Fibroblast of pulmonary artery (primary cell): ENCODE measurements at places on chromosomes 11 and 22.

DNA sequence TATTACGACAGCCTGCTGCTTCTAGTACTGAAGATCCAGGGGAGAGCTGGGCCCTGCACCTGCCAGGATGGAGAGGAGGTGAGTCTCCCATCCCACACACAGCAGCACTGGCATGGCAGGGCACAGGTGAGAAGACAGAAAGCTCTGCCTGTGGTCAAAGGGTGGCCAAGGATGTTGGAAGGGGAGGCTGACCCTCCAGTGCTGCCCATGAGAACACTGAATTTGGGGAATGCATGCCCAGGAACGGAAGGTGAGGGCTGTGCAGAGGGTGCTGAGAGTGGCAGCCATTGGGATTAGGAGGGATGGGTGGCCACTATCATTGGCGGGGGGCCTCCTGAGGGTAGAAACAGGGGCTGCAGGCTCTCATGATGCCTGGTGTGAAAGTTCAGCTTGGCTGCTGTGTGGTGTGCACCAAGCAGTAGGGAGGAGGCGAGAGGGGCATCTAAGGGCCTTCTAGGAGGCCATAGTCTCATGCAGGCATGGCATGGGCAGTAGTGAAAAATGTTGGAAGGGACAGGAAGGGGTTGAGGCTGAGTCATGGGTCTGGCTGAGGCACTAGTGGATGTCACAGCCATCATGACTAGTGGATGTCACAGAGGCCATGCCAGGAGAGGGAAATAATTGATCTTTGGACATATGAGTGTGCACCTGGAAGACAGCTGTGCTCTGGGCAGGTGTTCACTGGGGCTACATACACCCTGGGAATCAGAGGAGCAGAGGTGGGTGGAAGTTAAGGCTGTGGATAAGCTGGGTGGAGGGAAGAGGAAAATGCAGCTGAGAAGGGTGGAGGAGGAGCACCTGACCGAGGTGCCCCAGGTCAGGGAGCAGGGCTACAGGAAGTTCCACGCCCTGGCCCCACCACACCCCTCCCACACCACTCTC, 2.5 kb upstream of the LRRC74B start:
- no peak for DNase-seq

- no peak for DNase-seq
Observed at GRCh38 chr11:69409812-69410645, 71.4 kb upstream of the LINC01488 start.

GRCh38 chr11:13776134-13776815, 107.8 kb downstream of the FAR1 start:
- DNase-seq: peak; percentile 6

DNA sequence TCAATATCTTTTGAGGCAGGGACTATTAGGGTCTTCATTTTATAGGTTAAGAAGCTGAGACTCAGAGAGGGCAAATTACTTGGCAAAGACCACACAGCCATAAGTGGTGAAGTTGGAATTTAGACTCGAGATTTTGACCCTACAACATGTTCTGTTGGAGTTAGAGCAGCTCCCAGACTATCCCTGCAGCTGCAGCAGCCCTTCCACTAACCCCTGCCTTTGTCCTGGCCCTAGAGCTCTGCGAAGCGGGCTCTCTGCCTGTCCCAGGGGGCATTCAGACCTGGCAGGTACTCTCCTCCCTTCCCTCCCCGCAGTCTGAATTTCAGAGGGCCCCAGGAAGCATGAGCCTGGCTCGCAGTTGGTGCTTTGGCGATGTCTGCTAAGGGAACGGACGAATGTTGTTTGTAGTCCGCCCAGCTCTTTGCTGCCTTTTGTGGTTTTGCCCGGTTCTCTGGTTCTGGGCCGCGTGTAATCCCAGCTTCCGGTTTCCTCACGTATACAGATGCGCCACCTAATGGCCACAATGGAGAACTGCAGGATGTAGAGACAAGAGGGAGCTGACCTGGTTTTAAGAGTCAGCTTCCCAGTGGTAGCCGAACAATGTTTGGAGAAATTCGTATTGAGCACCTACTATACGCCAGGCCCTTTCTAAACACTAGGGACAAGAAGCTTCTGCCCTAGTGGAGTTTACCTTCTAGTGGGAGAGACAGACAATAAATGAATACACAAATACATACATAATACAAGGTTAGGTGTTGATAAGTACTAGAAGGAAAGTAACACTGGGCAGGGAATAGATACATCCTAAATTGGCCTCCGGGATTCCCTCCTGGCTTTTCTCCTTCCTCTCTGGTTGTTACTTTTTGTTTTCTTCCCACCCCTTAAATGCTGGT, 125.2 kb downstream of the ST3GAL4 start:
- peak; percentile 91 for DNase-seq

DNA sequence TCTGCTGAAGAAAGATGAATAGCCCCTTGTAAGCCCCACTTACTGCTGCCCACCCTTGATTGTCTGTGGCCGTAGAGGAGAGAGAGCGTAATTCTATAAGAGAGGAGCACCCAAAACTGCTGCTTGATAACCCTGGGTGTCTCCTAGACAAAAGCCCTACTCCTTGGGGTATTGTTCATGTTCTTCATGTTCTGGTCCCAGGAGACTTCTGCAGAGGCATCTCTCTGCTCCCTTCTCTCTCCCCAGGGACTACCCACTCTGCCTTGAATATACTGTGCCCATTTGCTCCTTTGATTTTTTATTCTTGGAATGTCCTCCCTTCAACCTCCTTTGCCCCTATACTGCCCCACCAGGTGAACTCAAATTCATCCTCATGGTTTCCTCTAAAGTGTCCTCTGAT, 417.8 kb upstream of the CADM1 start:
- no peak for DNase-seq

GRCh38 chr11:62671608-62672389, at the start of the genes LBHD1 and UQCC3:
Gene LBHD1, minus strand, starts transcription at chr11:62672267. Its CDS starts 2,236 bp downstream, at chr11:62670031.
Gene UQCC3, plus strand, starts transcription at chr11:62671673. Its CDS starts 73 bp downstream, at chr11:62671746.
- DNase-seq: peak; percentile 89

DNA sequence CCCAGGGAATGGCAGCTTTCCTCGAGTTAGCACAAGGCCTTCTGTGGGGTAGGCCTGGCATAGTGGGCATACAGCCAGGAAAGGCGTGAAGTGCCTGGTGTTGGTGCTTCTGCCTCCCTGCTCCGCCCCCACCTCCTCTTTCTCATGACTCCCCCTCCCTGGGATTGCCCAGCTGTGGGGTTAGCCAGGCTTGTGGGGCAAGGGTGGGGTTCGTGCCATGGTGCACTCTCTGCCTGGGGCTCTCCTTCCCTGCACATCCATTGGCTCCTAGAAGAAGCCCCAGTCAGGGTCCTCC, 236.8 kb upstream of the NCAM1 start:
- no peak for DNase-seq

- DNase-seq: no peak
Observed at GRCh38 chr11:76604081-76604625, 66.4 kb downstream of the LRRC32 start.

DNA sequence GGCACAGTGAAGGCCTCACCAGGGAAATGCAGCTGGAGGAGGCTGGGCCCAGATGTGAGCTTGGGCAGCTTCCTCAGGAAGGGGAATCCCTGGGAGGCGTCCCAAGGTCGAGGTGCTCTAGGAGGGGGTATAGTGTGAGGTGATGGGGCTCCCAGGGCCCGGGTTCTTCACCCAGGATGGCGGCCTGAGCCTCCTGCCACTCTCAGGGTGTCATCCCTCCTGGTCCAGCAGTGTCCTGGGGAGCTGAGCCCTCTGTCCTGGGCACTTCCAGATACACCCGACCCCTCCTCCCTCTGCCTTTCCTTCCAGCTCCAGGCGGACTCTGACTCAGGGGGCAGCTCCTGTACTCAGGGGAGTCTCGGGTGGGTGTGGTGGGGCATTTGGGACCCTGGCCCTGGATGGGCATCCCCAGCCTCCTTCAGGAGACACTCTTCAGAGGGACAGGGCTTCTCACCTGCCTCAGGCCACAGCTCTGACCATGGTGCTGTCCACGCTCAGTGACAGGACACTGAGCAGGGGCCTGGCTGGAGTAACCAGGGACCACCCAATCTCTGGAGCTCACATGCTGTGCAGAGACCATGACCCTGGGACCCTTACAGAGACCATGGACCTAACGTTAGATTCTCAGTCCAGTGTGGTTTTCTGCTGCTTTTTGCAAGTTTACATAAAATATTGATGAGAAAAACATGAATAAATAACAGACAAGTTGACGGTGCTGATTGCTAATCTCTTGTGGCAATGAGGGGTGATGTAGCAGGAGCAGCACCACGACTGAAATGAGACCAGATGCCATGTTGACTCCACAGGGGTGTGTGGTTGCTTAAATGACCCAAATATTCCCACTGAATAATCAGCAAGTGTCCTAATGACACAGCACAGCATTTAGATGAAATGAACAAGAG, 101.9 kb downstream of the GGTLC2 start:
- DNase-seq: no peak

- no peak for DNase-seq
Observed at GRCh38 chr11:71442880-71443279, 5.3 kb downstream of the DHCR7 start.

DNA sequence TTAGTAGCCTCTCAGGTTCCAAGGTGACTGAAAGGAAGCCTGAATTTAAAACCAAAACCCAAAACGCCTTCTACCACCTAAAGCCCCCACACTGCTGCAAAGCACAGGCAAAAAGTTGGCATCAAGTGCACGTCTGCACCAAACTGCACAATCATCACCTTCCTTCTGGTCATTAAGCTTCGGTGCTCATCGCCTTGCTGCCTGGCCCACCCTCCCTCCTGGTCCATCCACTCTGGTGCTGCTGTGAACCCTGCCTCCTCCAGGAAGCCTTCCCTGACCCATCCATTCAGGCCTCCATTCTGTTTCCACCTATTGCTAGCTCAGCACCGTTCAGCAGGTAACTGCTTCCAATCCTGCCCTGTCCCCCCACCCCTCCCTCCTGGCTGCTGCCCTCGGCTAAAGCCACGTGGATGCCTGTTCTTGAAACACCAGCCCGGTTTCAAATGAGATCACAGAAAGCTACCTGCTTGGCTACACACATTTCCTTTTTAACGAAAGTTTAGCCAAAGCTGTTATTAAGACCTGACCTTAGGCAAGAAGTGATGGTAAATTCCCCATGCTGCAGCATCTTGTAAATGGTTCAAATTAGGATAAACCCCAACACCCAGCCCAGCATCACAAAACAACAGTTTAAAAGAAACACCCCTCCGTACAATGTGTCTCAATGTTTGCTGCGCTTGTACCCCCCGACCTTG, 53.8 kb upstream of the CD5 start:
- DNase-seq: no peak

DNA sequence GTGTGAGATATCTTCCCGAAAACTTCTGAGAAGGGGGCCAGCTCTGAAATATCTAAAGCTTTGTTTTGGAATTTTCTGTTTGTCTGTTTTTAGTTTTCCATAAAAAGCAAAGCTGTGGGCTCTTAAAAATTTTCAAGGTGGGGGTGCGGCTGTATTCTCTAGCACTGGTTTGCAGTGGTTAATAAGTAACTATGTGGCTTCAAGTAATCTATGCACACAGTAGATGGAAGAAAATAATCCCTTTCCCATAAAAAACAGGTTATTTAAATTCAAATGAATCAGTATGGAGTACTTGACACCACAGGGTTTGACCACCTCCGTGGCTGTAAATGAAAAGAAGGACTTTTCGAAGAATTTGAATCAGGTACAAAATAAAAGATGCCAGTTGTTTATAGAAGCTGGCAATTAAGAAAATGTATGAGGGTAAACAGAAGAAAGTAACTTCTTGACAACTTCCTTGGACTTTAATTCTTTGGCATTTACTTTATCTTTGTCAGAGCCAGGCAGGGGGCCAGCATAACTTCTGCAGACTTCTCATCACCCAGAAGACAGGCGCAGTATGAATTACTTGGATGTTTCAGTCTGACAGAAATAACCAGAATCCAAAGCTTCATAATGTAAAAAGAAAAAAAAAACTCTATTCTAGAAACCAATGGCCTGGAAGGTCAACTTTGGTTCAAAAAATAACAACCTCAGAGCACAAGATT, 981.0 kb downstream of the DLG2 start:
- DNase-seq: no peak

GRCh38 chr11:129386795-129387397, 11.2 kb downstream of the BARX2 start:
- DNase-seq: peak; percentile 25

GRCh38 chr11:78691215-78691614, 116.6 kb upstream of the NARS2 start:
- DNase-seq: no peak

- no peak for DNase-seq
Observed at GRCh38 chr11:2450321-2451041, 5.7 kb downstream of the KCNQ1 start.

DNA sequence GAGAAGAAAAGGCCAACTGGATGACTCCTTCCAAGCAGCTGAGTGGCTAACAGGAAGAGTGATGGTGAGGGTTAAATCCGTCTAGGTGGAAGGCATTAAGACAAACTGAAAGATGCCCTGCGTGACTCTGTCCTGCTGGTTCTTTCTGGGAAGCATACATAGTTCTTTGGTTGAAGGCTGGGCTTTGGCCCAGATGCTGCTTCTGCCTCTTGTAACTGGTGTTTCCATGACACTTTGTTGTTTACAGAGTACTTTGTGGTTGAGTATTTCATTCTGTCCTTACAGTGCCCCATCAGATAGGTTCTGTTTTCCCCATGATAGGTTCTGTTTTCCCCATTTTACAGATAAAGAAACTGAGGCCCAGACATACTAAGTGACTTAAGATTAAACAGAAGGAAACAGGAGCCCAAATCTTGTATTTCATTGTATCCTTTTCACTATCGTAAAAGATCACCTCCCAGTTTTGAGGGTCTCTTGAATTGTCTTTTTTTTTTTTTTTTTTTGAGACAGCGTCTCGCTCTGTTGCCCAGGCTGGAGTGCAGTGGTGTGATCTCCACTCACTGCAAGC, 124.3 kb upstream of the RASSF10 start:
- DNase-seq: no peak

GRCh38 chr11:71458146-71459070, 5.4 kb downstream of the NADSYN1 start:
- no peak for DNase-seq

- no peak for DNase-seq
Observed at GRCh38 chr11:117995472-117995871, 9.3 kb downstream of the IL10RA start.

DNA sequence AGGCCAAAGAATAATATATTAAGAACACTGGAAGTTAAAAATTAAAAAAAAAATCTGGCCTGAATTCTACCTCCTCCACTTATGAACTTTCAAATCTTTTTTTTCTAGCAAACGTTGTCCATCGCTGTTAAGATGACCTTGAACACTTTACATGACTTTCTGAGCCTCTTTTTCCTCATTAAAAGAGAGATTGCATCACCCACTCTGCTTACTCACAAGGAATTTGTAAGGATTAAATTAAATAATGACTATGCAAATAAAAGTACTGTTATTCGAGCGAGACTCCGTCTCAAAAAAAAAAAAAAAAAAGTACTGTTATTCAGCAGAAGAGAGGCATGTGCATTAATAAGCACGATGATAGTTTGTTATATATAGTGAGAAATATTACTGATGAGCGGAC, 285.1 kb upstream of the CCDC90B start:
- DNase-seq: peak; percentile 6

GRCh38 chr11:104772806-104773241, 125.4 kb downstream of the CASP12 start:
- peak; percentile 89 for DNase-seq
